ENCODE measurements at places on chromosomes 7 and 10. TPM values are rescaled to one million over a fixed set of nuclear protein-coding genes. Genes with fewer than 3 reads are reported as not detected.

The REEP3 gene
- 17.8 TPM for total RNA-seq

The LRGUK gene
- total RNA-seq, result 0.39 TPM

The ATOH7 gene
- 0.10 TPM for total RNA-seq

The CHN2 gene
- 0.38 TPM for total RNA-seq

The CRYGN gene
- not detected for total RNA-seq

The MSS51 gene
- 0.48 TPM for total RNA-seq

The SPAM1 gene
- not detected for total RNA-seq

The PON3 gene
- total RNA-seq, result 37.0 TPM

The HOXA1 gene
- 3.0 TPM for total RNA-seq

The CXCL12 gene
- total RNA-seq, result 0.06 TPM

The OLAH gene
- total RNA-seq, result 0.77 TPM

The IGFBP1 gene
- 60.9 TPM for total RNA-seq

The TYW1 gene
- 14.7 TPM for total RNA-seq

The BTBD16 gene
- total RNA-seq, result 0.46 TPM

The PRLHR gene
- total RNA-seq, result not detected

The CLEC2L gene
- 0.09 TPM for total RNA-seq

All from A549 treated with Hydrocortisone at 1 μM for 4 hours (cell line).